Stimulated activated CD4-positive, alpha-beta T cell treated with anti-CD3 and anti-CD28 coated beads, Interleukin-12 subunit alpha, Interleukin-12 subunit beta, amount 100 ng/mL, for 4 hours (primary cell): ENCODE measurements at places on chromosomes 7 and 10.

GRCh38 chr10:129896860-129897200 is 67.2 kb downstream of the EBF3 start:
- no peak for DNase-seq

DNA sequence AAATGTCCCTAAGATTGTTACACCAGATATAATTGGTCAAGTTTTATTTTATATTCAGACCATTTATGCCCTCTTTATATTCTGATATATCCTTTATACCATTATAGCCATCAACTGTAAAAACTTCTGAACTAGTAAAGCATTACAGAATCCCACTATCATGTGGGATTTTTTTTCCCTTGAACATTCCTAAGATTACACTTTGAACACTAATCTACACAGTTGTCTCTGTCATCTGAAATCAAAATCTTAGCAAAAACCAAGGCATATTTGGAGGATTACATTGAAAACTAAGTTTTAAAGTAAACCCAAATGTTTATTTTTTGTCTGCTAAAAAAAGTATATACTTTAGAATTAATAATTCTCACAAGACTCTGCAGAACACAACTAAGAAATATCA is 116.2 kb upstream of the GPR22 start:
- no peak for DNase-seq

- DNase-seq, result no peak
These were observed 13.8 kb downstream of the ADAM12 start for GRCh38 chr10:126374435-126374834.

GRCh38 chr7:108430664-108431063 is 25.6 kb downstream of the NRCAM start:
- DNase-seq, result no peak

DNA sequence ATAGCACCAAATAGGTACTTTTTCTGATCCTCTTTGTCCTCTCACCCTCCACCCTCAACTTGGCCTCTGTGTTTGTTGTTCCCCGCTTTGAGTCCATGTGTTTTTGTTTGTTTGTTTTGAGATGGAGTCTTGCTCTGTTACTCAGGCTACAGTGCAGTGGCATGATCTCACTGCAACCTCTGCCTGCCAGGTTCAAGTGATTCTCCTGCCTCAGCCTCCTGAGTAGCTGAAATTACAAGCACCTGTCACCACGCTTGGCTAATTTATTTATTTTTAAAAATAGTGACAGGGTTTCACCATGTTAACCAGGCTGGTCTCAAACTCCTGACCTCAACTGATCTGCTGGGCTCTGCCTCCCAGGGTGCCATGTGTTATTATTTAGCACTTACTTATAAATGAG is 5.3 kb downstream of the ZNF273 start:
- no peak for DNase-seq

- no peak for DNase-seq
These were observed 913.9 kb upstream of the AUTS2 start for GRCh38 chr7:68684246-68684839.

DNA sequence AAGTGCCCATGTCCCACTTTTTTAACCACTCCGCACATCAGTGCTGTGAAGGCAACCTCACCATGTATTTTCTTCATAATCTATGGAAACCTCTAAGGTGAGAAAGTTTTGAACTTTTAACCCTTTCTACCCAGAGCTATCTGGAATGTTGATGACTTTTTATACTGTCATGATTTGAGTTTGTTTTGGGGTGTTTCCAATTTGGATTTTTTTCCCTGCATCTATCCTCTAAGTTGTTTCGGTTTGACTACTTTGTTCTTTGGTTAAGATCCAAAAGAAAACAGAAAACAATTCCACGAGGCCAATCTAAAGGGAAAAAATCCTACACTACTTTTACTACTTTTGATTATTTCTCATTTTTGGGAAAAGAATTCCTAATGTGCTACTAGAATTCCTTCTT is 279.7 kb downstream of the USP6NL start:
- no peak for DNase-seq

DNA sequence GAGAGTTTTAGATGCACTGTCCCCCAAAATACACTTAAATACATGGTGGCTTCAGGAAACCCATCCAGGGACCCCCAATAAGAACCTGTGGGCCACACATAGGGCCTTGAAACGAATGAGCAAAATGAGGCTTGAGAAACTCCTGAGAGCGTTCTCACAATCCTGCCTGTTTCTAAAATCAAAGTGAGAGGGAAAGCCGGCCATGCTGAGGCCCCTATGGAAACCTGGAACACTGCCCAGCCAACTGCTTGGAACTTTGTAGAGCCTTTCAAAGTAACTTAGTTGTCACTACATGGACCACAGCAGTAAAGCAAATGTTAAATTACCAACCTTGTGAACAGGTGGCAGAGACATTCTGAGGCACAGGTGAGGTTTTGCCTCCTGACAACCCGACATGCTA is 13.4 kb downstream of the SGMS1 start:
- no peak for DNase-seq

- no peak for DNase-seq
These were observed at the start of gene ADIRF for GRCh38 chr10:86968271-86968993. TSS of gene ADIRF (plus strand) at chr10:86968482. CDS start at chr10:86968545, 63 bp downstream.
